ENCODE measurements at places on chromosomes 7 and 10. TPM values are rescaled to one million over a fixed set of nuclear protein-coding genes. Genes with fewer than 3 reads are reported as not detected.

DNA sequence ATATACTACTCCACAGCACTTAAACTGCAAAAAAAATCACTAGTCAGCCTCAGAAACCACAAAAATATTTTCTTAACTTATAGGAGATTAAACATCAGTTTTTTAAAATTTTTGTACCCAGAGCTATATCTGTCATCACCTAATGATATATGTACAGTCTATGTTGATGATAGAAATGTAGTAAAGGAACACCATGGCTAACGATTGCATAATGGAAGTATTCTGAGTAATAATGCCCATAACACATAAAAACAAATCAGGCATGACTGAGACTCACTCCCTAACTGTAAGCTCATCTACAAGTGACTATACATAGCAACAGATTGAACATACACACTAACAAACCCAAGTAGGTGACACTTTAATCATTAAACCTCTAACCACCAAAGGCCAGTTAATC is 51.3 kb downstream of the TSPAN12 start:
- DNase-seq: no peak

GRCh38 chr10:79079490-79080355 is 11.0 kb downstream of the ZMIZ1 start:
- DNase-seq: no peak

DNA sequence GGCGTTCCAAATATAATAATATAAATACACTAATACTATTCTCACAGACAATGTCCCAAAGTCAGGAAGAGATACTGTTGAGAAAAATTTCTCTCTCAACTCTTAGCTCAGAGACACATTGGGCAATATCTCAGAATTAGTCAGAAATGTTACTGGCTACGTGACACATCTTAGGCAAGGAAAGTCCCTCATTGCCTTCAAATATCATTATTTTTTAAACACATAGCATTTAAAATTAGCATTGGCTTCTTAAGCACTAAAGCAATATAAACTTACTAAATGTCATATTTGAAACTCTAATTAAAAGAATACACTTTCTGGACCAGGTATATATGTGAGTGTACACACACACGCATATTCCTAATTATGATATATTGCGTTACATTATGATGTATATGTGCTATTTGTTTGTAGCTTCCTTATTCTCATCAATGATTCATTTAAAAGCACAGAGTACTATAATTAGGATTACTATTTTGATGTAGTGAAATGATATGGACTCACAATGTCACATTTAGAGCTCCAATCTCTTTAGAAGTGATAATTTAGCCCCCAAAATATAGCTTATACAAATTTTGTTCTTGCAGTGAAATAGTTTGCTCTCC is 255.8 kb downstream of the TWIST1 start:
- DNase-seq: peak; percentile 74

DNA sequence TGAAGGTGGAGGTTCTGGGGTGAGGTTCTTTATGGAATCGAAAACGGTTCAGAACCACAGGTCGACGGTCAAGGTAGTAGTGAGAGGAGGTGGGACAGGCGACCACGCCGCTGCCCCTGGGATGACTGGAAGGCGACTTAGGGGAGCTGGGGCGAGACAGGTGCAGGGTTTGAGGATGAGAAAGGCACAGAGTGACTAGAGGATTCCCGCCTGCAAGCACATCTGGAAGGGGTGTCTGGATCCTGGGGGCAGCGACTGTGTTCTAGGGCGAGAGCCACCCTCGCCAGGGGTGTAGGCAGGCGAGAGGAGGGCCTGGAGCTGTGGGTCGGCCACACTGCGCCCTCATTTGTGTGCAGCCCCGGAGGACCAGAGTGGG is 468 bp upstream of the IRF5 start:
- no peak for DNase-seq

GRCh38 chr10:47019155-47020145 is 108.2 kb downstream of the PTPN20 start:
- DNase-seq: no peak

GRCh38 chr7:107971613-107972012 is 31.3 kb downstream of the LAMB1 start:
- peak; percentile 45 for DNase-seq

GRCh38 chr10:22927661-22928403 is at the start of gene ARMC3:
TSS of gene ARMC3 (plus strand) at chr10:22928053. CDS start at chr10:22931997, 3,944 bp downstream.
- peak; percentile 45 for DNase-seq

GRCh38 chr7:149622444-149623210 is 125.0 kb upstream of the ZNF746 start:
- DNase-seq: no peak

GRCh38 chr7:2173189-2173827 is 59.4 kb downstream of the MAD1L1 start:
- DNase-seq: no peak

DNA sequence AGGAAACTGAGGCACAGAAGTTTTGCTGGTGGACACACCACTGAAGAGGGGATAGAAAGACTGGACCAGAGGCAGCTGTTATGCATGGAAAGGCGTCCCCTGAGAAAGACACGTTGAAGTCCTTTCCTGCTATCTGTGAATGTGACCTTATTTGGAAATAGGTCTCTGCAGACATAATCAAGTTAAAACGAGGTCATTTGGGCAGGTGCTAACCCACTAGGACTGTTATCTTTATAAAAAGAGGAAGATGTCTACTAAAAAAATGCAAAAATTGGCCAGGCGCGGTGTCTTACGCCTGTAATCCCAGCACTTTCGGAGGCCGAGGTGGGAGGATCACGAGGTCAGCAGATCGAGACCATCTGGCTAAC is 31.6 kb downstream of the ELMO1 start:
- no peak for DNase-seq

DNA sequence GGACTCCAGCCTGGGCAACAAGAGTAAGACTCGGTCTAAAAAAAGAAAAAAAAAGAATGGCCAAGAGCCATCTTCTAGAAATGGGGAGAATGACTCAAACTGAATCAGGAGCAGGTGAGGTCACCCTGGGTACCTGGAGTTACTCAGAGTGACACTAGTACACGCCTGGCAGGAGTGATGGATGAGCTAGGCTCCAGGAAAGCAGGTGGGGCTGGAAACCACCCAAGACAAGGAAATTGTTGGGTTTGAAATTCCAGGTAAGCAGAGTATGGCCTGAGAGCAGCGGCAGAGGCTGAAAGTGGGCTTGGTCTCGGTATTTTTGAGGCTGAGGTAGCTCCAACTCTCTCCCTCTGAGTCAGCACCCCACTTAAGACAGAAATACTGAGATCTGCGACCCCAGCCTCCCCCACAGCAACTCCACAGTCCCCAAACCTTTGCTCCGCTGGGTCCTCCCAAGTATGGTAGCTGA is 18.5 kb downstream of the DDIT4 start:
- peak; percentile 99 for DNase-seq

DNA sequence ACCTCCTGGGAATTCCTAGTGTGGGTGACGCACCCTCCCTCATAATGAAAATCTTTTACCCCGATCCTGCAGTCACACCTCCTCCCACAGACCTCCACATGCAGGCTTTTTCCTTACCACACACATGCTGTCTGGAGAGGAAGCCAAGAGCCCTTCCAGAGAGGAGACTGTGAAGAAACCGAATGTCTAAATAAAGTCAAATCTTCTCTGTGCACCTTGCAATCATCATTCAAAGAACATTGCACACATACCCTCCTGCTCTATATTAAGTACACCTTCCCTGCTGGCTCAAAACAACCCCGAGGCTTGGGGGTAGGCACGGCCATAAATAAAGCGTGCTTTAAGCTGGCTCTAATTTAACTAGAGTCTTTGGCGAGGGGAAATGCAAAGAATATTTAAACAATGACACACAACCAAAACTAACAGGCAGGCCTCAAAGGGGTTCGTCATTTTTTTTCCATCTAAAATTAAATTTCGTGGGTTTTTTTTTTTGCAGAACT is 34.9 kb downstream of the CALML3 start:
- DNase-seq: no peak

DNA sequence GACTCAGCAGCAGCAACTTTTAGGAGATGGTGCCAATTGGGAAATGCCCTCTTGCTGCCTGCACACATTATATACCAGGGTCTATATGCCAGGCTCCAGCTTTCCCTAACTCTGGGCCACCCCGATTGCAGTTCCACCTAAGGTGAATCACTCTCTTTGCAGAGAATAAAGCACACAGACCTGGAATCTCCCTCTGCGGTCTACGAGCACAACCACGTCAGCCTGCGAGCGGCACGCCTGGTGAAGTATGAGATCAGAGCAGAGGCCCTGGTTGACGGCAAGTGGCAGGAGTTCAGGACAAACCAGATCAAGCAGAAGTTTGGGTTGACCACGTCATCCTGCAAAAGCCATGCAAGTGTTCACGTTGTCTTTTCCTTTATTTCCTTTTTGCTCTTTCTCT is 38.2 kb upstream of the PLEKHA1 start:
- DNase-seq: no peak

DNA sequence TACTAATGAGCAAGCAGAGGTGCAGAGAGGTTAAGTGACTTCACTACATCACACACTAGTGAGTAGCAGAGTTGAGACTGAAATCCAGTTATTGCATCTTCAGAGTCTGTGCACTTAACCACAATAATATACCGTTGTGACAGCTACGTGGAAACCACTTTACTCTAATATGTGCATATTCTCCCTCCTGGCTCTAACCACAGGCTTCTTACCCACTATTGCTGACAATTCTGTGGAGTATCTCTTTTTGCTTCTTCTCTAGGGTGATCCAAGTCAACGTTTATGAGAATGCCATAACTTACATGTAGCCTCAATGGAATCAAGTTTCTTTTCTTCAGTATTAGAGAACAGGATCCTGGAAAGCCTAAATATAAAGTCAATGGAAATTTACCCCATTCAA is 64.2 kb upstream of the MEOX2 start:
- no peak for DNase-seq

DNA sequence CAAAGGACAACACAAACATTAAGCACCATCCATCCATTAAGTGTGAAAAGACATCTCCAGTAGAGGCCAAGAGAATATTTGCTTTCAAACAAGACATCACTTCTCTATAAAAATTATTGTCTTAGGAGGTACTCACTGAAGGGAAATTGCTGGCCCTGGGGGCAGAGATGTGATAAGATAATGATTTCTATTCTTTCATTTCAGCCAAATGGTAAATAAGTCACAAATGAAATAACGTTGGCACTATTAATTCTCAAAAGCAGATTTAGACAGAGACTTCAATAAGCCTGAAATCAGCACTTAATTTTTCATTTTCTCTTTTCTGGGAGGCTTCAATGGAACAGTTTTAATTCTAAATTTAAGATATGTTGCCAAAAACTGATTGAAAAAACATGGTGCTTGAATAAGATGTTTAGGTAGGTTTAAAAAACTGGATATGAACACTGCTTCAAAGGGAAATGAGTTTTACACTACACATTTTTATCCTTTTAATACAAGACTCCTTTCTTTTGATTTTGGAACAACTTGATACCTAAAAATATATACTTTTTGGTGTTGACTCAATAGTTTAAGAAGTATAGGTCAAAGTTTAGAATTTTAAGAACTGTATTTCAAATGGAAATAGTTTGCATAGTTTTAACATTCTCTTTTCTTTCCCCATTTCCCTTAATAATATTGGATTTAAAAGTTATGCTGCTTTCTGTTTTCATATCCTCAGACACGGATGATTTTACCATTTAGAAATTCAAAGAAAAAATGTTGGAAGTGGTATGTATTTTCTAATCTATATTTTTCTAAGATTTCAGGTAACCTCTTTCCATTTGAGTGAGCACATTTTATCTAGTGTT is 204.0 kb downstream of the AHR start:
- DNase-seq: no peak

DNA sequence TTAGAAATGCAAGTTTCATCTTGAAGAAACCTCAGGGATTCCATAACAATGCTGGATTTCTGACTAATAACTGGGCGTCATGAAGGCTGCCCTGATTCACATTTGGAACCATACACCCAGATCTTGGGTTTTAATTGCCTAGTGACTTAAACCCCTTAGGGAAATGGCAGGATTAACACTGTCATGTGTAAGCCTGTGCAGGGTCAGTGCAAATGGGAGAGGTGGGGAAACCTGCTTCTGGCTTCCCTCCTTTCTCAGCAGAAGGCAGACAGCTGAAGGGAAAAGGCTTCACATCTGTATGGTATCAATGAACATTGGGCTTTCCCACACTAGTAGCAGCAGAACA is 364.2 kb downstream of the ANKRD30A start:
- DNase-seq: no peak

The GSTO2 gene
- polyA plus RNA-seq: 43.3 TPM

The MCM10 gene
- 13.2 TPM for polyA plus RNA-seq

The TMEM176A gene
- polyA plus RNA-seq: not detected

The KAZALD1 gene
- 0.92 TPM for polyA plus RNA-seq

The LRRN3 gene
- polyA plus RNA-seq: 0.02 TPM

The COL13A1 gene
- polyA plus RNA-seq: 5.4 TPM

The PALD1 gene
- polyA plus RNA-seq: 0.01 TPM

The AZGP1 gene
- polyA plus RNA-seq: 0.14 TPM

The CFAP46 gene
- polyA plus RNA-seq: not detected

The TBC1D12 gene
- polyA plus RNA-seq: 1.6 TPM

The CDC14C gene
- not detected for polyA plus RNA-seq

The ADARB2 gene
- not detected for polyA plus RNA-seq

The SEMA3A gene
- polyA plus RNA-seq: 6.9 TPM

Data from mammary epithelial cell (primary cell).